ENCODE measurements at places on chromosomes 11 and 22.
A peak's percentile ranks its signal among the peaks of the same experiment; 100 is the strongest.

- DNase-seq = no peak
Observed at GRCh38 chr11:110910384-110910783, 198.1 kb upstream of the ARHGAP20 start.

DNA sequence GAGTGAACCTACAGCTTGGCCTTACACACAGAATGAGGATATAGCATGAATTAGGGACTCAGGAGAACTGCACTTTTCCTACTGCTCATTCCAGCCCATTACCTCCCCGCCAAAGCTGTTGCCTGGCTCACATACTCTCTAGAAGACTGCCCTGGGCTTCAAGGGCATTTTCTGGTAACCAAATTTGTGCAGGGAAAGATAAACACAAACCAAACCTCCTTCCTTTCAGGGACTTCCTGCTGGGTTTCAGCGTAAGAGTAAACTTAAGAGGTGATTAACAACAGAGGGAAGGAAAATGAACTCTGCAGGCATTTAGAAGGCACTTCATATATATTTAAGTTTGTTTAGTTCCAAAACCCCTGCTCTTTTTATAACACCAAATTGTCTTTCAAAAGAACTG lies 194.9 kb downstream of the SWAP70 start:
- no peak for DNase-seq

DNA sequence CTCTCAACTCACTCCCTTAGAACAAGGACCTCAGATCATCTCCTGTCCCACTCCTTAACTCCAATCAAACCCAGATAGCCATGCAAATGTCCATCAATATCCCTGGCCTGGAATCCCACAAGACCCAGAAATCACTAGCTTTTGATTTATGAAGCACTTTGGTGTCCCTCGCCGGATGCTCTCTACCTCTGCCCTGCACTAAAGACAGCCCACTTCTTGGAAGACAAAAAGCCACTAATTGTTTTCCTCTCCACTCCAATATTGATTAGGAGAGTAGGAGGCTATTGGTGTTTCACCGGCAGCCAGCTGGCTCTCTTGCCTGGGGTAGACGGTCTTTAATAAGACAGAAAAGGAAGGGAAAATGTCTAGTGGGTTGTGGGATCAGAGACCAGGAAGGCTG lies 221.2 kb downstream of the BUD13 start:
- no peak for DNase-seq

DNA sequence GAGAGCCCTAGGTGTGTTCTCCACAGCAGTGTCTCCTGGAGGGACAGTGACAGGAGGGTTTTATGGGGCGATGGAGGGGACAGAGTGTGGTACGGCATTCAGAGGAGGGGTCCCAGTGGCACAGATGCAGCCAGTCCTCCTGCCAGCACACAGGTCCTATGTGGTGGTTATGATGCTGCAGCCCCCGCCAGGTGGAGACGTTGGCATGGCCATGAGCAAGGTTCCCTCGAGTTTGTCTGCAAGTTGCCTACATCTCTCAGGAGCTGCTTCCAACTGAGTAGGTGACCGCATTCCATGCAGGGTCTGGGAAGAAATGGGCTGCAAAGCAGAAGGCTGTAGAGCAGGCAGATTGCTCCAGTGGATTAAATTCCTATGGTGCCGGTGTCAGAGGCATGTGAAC lies 646.0 kb downstream of the TBC1D22A start:
- no peak for DNase-seq

DNA sequence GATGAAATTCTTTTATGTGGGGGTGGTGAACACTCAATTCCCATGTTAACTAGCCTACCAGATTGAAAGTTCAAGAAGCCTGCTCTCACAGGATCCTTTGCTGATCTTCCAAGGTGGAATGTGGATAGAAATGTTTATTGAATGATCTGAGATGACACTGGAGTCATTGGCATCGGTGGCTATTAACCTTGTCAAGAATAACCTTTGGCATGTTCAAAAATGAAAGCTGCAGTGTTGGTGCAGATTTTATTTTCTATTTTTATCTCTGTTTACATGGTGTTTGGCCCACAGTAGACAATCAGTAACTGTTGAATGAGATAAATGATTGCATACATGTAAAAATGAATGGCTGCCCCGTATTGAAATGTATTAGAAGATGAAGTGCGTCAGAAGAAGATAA lies 19.0 kb downstream of the MCAM start:
- no peak for DNase-seq

GRCh38 chr22:32579529-32580220 lies 105.1 kb downstream of the FBXO7 start:
- DNase-seq = peak; percentile 13

GRCh38 chr11:47510209-47510608 lies 42.7 kb downstream of the CELF1 start:
- no peak for DNase-seq

DNA sequence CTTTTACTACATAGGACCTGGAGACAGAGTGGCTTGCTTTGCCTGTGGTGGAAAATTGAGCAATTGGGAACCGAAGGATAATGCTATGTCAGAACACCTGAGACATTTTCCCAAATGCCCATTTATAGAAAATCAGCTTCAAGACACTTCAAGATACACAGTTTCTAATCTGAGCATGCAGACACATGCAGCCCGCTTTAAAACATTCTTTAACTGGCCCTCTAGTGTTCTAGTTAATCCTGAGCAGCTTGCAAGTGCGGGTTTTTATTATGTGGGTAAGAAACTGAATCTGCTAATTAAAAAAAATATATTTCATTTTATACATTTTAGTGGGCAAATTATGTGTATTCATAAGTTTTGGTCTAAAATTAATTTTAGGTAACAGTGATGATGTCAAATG lies 7.8 kb downstream of the BIRC3 start:
- DNase-seq = no peak

DNA sequence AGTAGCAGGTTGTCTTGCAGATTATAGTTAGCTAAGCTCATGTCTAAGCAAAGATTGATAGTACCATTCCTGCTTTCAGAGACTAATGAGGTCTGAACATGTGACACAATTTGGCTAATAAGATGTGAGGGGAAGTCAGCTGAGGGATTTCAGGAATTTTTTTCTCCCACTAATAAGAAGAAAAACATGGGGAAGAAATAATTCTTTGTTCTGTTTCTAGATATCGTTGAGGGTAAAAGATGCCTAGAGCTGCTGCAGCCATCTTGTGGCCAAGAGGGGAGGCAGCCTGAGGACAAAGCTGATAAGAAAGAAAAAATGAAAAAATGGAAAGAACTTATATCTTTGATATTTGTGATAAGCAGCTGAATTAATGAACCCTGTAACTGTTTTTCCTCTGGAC lies 1334.4 kb downstream of the LRRC4C start:
- no peak for DNase-seq

DNA sequence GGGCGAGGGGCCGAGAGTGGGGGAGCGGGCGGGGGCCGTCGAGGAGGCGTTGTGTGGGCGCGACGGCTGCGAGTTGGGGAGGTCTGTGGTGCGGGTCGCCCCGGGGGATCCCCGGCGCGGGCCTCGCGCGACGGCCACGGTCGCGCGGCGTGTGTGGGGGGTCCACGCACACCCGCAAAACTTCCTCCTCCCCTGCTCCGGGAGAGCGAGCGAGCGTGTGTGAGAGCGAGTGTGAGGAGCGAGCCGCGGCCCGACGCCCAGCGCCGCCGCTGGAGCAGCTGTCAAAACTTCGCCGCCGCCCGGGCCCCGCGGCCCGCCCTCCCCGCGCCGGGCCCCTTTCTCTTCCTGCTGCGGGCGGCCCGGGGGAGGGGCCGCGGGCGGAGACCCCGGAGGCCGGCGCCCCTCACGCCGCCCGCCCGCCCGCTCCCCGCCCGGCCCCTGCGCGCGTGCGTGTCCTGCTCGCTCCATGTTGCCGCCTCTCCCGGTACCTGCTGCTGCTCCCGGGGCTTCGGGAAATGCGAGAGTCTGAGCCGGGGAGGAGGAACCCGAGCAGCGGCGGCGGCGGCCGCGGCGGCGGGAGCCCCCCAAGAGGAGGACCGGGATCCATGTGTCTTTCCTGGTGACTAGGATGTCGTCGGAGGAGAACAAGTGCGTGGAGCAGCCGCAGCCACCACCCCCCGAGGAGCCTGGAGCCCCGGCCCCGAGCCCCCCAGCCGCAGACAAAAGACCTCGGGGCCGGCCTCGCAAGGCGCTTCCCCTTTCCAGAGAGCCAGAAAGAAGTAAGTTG lies 9.0 kb upstream of the CCT8L2 start:
- DNase-seq = peak; percentile 26

GRCh38 chr11:93491973-93492372 lies 51.2 kb downstream of the SMCO4 start:
- no peak for DNase-seq

DNA sequence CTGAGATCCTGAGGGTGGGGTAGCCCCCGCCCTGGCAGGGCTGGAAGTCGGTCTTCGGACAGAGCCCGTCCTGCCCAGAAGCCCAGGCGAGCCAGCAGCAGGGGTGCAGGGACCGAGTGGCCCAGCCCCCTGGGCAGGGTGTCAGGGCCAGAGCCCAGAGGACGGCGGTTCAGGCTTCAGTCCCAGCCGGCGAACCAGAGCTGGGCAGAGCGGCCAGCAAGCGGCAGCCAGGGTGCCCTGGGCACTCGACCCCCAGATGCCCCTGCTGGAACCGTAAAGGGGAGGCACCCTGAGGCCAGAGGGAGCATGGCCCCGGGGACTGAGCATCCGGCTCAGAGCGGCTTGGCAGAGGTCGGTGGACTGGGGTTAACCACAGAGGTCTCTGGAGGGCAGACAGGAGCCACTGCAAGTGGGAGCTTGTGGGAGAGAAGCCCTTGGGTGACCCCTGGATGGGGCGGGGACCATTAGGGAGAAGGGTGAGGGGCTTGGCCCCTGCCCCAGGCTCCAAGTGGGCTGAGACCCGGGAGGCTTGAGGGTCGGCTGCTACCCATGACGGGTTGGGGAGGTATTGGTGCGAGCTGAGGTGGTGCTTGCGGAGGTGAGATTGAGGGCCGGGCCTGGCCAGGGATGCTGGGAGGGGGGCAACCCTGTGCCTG lies 15.9 kb downstream of the LSP1 start:
- no peak for DNase-seq

DNA sequence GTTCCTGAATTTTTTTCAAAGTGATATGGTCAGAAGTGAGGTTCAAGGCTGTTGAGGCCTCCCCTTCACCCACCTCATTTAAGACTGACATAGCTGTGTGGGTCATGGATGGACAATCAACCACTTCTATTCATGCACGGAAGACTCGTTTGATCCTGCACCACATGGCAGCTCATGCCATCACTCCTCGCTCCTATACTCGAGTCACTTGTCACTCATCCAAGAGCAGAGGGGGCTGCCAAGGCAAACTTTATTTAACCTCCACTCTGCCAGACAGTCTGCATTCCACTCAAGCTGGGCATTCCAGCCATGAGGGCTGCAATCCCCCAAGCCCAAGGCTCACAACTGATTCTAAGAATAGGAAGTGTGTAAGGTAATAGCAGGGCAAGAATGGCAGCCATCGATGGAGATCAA lies 34.1 kb downstream of the SNX19 start:
- DNase-seq = no peak

DNA sequence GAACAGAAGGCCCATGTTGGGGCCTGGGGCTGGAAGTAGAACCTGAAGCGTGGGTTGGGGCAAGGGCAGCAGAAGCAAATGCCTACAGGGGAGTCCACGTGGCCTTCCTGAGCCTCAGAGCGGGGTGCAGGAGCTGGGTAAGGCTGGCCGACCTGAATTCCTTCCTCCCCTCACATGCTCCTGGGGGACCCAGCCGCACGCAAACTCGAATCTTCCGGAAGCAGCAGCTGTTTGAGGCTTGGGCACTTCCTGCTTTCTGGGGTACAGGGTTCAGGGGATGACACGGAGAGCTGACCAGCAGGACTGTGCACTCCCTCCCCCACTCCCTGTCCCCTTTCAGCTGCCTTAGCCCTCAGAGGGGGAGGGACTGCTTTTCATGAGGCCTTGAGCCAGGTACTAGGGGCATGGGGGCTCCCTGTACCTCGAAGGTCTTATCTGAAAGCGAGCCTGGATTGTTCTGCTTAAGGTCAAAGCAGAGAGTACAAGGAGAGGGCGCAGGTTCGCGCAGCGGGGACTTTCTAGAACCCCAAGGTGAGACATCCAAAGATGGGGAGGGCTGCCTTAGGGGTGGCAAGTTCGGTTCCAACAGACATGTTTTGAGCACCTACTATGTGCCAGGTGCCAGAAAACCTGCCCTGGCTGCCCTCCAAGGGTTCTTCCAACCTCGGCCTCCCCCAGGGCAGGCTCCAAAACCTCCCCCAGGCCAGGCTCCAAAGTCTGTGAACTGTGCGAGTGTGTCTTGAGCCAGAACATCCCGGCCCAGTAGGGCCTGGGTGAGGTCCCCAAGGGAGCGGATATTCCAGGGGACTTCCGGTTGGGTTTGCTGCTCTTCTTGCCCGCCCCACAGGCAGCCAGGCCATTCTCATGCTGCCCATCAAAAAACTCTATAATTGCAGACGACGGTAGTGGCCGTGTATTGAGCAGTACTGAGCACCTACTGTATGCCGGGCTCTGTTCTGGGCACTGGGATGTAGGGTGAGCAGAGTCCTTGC lies 1.7 kb downstream of the NCF4 start:
- no peak for DNase-seq

DNA sequence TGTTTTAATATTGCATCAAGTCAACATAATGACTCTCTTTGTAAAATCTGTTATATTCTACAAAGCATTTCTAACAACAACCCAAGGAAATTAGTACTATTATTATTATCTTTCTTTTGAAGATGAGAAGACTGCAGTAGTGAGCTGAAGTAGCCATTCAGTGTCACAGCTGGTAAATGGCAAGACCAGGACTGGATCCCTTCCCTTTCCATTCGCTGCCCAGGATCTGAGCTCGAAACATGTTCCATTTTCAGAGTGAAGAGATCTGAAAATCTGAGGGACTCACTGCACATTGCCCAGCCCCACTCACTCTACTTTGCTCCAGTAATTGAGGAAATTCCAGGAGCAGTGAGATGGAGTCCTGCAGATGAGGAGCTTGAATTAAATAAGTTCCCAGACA lies 240.0 kb upstream of the BLID start:
- no peak for DNase-seq

- no peak for DNase-seq
Observed at GRCh38 chr11:20363149-20363499, 390 bp upstream of the HTATIP2 start.

GRCh38 chr22:25169278-25170031 lies 30.2 kb upstream of the CRYBB3 start:
- no peak for DNase-seq

DNA sequence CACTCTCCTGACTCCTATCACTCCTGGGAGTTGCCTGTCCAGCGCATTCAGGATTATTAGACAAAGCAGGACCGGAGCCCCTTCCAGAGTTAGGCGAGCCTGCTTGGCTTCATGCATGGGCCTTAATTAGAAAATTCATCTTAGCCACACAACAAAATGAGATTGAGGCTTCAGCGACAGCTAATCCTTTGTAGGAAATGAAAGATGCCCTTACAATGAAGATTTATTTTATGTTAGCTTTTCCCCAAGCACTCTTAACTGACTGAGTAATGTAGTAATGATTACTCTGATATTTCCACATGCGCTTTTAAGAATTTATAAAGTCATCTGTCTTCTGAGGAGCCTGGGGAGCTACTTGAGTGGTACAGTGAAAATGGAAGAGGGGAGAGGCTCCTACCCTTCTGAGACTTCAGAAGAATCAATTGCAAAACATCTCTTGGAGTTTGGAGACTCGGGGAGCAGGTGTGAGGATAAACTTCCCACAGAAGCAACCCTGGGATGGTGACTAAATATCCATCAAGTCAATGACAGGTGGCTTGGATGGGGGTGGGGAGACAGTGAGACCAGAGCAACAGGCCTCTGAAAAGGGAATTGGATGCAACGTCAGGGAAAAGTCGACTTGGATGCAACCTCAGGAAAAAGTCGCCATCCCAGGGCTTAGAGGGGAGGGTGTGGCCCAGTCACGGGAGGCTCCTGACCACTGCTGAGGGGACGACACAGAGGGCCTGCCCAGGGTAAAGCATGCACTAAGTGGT lies 434.5 kb upstream of the B3GAT1 start:
- DNase-seq = no peak

Data from T1000 (cell line).